GM03348 (cell line): ENCODE measurements at places on chromosomes 13 and 19.

GRCh38 chr19:50333737-50334617 lies 4.8 kb upstream of the KCNC3 start:
- peak; percentile 98 for DNase-seq

DNA sequence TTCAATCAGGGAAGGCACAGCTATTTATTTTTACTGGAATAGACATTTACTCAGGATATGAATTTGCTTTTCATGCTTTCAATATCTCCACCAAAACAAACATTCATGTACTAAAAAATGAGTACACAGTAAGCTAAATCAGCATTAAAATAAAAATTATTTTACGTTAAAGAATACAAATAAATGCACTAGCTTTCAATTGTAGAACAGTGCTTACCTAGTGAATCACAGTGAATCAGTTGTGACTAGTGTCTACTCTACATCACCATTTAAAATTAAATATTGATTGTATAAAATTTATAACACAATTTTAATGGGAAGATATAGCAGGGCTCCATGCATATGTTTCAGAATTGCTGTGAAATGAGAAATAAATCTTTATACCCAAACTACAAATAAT lies 929.6 kb upstream of the ATXN8OS start:
- no peak for DNase-seq

DNA sequence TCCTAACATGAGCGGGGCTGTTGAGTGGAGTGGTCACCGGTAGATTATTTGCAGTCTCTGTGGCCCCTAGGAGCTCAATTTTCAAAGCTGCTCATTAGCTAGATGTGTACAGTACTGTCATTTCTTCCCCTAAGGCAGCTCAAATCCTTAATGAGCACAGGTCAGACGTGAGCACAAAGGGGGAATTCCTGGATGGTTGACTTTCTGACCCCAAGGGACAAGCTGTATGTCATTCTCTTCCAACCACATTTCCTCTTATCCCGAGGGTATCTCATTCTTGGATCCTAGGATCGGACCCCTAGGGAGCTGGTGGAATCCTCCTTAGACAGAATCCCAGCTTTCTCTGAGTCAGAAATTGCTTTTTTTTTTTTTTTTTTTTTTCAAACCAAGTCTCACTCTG lies 5.7 kb upstream of the OR7G3 start:
- DNase-seq, result no peak

DNA sequence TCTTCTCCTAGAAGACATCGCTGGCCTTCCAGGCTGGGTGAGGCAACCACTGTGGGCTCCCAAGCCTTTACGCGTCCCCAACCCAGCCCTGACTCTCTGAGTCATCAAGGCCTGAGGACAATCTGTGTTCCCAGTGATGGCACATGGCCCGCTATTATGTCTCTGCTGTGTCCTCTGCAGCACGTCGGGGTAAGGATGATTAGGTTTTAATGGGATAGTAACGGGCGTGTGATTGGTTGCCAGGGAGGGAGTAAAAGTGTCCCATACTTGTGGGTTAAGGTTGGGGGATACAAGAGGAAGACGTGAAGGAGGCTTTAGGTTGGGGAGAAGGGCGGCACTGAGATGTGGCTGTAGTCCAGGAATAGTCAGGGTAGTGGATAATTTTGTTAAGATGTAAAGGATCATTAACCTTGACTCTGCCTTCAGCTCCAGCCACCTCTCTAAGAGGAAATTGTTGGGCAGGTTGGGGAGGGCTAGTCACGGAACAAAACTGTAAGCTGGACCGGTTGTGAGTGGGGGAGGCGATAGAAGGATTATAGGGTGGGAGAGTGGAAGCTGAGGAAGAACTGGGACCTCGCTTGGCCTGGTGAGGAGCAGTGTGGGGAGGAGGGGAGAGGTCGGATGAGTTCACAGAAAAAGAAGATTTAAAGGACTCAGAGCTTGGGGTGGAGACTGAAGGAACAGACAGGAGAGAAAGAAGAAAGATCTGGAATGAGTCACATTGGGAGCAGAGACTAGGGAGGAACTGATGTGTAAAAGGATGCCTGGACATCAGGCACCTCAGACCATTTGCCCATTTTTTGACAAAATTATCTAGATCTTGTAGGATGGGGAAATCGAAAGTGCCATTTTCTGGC lies 27.9 kb upstream of the IGFL1 start:
- DNase-seq, result no peak

DNA sequence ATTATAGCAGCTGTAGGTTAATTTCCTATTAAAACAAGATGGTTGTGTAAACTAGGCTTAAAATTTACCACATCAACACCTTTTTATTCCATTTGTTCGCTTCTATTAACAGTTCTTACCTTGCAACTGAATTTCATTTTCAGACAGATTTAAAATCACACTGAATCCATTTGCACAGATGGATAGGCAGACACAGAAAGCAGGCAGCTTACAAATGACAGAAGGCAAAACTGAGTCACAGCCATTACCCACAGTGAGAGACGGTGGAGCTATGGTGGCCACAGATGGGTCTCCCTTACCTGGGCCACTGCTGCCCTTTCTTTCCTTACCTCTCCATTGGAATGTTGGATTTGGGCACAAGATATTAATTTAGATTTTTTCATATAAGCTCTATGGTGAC lies 1567.8 kb upstream of the SLC10A2 start:
- DNase-seq, result no peak

GRCh38 chr19:34461375-34462100 lies 20.0 kb upstream of the WTIP start:
- DNase-seq, result peak; percentile 42

GRCh38 chr13:94311893-94312292 lies 167.6 kb downstream of the DCT start:
- no peak for DNase-seq

GRCh38 chr13:104105418-104106355 lies 1039.5 kb upstream of the SLC10A2 start:
- DNase-seq, result no peak

GRCh38 chr19:10535613-10536012 lies 8.1 kb upstream of the ATG4D start:
- no peak for DNase-seq

DNA sequence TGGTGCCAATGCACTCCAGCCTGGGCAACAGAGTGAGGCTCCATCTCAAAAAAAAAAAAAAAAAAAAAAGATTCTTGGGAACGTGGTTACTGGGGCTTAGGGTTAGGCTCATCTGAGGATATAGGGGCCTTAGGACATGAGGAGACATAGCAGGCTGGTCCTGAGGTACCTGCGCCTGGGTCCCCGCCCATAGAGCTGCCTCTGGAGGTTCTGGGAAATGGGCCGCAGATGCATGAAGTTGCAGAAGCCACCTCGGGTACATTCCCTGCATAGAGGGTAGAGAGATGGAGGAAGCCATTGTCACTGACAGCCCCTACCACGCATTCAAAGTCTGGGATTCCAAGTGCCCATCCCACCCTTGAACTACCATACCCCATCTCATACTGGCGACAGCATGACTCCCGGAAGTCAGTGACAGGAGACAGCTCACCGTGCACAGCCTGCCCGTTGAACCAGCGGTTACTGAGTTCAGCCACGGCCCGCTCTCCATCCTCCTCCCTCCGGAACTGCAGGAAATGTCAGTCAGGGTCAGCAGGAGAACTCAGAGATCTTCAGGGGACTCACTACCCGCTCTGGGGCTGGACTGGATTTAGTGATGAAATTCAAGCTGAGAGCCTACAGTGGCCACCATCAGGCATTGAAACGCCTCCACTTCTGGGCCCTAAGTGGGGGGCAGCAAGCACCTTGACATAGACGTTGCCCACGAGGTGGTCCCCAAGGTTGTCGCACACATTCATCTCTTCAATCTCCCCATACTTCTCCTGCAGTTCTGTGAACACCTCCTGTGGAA lies 1.4 kb downstream of the U2AF1L4 start:
- no peak for DNase-seq

DNA sequence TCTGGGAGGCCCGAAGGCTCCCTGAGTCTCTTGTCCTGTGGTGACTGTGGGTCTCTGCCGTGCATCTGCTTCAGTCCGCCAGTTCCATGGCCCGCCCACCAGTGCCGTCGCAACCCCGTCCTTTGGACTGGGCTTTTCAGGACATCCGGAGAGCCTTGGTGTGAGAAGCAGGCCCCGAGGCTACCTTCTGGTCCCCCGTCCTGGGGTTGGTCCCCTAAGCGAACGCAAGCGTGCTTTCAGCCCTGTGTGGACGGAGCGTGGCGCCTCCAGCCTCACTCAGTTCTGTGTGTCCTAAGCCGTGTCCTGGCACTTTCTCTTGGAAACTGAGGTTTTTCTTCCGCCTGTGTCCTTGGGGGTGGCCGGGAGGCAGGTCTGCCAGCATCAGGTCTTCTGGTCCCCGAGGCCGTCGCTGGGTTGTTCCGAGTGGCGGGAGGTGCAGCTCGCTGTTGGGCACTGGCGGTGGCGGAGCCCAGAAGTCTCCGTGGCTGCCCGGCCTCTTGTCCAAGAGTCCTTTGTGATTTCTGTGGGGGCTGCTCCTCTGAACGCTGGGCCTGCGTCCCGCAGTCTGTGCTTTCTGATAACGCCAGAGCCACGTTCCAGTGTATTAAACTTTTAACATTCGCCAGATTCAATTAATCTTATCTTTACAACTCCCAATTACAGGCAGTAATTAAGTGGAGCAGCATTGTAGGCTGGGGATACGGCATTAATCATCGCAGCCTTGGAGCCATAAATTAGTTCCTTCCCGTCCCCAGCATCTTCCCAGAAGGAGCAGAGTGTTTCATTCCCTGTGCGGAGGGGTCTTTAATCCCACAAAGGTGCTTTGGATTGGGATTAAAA lies 99.5 kb downstream of the KDM4B start:
- DNase-seq, result no peak

GRCh38 chr19:52237771-52238400 lies 31.5 kb upstream of the ZNF766 start:
- DNase-seq, result peak; percentile 64

DNA sequence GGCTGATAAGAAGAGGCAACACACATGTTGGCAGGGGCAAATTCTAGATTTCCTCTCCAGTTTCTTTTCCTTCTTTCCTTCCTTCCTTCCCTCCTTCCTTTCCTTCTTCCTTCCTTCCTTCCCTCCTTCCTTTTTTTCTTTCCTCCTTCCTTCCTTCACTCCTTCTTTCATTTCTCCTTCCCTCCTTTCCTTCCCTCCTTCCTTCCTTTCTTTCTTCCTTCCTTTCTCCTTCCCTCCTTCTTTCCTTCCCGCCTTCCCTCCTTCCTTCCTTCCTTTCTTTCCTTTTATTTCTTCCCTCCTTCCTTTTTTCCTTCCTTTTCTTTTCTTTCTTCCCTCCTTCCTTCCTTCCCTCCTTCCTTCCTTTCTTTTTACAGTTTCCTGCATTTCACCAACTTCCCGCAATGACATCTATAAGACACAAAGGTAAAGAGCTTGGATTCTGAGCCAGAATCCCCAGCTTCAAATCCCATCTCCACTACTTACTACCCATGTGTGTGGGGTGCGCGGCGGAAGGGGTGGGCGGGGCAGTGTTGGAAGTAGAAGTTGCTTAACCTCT lies 35.3 kb downstream of the INSR start:
- DNase-seq, result no peak

DNA sequence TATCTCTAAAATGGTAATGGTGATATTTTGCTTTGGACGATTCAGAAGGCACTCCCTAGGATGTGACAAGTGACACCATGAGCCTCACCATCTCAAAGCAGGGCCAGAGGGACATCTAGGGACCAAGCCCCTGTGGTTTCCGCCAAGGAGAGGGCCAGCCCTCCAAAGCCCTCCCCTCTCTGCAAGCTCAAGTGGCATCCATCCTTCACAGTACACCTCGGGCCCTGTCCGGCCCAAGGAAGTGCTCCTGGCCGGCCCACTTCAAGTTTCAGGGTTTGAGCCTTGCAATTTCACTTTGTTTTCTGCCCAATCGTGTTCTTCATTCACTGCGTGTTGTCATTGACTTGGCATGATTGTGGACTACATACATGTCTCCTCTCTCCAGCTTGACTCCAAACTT lies 82.5 kb downstream of the TSHZ3 start:
- no peak for DNase-seq

DNA sequence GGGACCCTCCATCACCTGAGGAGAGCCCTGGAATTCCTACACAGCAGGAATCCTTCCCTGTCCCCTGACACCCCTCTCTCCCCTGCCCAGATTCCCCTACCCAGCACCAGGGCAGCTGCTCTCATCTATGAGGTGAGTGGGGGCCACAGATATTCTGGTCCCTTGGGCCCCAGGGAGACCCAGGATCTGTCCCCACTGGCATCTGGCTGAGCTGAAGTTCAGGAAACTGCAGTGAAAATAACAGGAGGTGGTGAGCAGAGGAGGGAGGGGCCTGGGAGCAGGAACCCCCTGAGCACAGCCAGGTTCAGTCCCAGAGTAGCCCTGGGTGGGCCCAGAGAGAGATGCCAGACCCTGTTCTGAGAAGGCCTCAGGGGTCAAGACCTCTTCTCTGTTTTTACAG lies 10.1 kb downstream of the CEACAM21 start:
- DNase-seq, result no peak

DNA sequence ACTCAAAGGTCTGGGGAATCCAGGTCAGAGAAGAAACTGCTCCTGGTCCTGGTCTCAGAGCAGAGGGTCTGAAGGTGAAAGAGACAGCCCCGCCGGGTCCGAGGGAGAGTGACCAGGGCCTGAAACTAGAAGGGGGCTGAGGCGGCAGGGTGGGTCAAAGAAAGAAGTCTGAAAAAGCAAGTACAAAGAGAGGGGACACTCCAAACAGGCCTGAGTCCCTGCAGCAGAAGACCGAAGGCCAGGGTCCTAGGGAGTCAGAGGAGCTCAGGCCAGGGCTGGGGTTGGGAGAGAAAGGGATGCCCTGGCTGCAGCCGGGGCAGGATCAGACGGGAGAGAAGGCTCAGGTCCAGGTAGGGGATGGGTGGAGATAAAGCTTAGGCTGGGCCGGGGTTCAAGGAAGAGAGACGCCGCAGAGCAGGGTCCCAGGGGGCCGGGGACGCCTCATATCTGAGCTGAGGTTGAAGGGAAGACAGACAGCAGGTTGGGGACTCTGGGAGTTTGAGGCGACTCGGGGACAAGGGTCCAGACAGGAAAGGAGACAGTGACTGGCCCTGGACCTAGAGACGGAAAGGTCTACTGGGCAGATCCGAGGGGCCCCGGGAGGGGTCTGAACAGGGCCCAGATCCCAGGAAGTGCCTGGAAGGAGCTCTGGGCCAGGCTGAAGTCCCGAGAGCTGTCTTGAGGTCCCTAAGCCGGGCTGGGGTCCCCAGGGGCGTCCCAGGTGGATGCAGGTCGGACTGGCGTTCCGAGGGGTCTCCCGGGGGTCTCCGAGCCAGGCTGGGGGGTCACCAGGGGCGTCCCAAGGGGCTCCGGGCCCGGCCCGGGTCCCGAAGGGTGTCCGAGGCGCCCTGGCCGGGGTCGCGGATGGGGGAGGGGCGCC lies 795 bp downstream of the MLLT1 start:
- DNase-seq, result peak; percentile 30
